Fibroblast of mammary gland (primary cell): ENCODE measurements at places on chromosomes 3 and 15.

DNA sequence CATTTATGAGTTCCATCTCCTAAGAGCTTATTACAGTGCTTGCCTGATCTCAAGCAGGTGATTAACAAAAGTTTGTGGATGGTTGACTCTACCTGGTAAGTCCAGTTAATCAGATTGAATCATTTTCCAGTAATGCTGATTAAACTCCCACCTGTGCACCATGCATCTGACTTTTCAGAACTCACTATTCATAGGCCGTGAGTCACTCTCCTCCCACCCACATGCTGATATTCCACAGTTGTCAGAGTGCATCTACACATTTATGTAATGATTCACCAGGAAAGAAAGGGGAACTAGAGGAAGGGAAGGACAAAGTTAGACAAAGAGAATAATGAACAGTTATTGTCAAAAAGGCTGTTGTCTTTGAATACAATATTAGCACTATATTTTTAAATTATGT, 106.2 kb upstream of the UBE3A start:
- DNase-seq = peak; percentile 71

- DNase-seq = no peak
Observed at GRCh38 chr3:101950985-101951733, 101.8 kb downstream of the NFKBIZ start.

DNA sequence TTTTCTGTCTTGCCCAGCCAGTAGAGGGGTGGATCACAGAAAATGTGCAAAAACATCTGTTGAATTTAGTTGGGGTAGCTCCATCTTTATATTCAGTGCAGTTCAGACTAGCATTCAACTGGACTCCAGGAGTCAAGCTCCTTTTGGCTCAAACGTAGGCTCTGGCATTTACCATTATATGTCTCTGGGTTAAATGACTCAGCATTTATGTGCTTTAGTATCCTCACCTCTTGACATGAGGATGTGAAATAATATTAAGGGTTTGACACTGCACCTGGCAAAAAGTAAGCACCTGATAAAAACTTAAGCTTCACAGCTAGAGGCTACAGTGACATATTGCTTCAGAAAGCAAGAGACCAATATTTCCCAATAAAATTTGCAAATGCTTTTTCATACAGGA, 14.8 kb downstream of the PRC1 start:
- no peak for DNase-seq

- DNase-seq = peak; percentile 62
Observed at GRCh38 chr3:27659279-27660021, 62.7 kb downstream of the EOMES start.

GRCh38 chr3:153315781-153316180, 153.8 kb downstream of the RAP2B start:
- DNase-seq = no peak

DNA sequence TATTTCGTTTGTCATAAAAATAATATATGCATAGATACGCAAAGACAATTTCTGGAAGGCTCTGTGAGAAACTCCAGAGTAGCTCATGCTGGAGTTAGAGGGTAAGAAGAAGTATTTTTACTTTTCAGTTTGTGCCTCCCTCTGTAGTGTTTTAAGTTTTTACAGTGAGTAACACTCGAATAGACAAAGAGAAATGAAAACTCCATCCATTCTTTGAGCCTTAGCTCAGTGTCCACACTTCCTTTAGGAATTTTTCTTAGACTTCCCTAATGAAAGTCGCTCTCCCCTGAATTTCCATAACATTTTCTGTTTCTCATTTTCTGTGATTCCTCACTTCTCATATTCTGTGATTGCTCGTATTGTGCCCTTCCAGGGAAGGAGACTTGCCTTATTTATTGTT, 2.1 kb downstream of the BLOC1S6 start:
- no peak for DNase-seq

GRCh38 chr3:23116081-23116837, 86.9 kb upstream of the UBE2E2 start:
- DNase-seq = peak; percentile 18

- peak; percentile 21 for DNase-seq
Observed at GRCh38 chr3:42501681-42502428, 588 bp upstream of the VIPR1 start.

DNA sequence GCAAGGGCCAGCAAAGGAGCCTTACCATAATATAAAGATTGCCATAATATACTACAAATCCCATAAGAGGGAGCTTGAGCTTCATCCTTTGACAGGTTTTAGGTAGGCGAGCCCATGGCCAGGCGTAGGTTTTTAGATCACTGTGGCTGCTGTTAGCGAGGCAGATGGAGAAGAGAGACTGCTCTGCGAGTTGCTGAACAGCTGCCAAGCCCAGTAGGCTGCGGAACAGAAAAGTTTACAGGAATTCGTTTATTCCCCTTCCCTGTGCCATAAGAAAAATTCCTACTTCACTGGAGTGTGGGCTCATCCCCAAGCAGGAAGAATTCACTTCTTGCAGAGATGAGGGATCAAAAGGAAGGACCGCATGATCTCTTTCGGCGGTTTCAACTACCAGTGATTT, 30.5 kb downstream of the TMED3 start:
- DNase-seq = no peak

- DNase-seq = no peak
Observed at GRCh38 chr15:100017140-100017539, 283.9 kb upstream of the LYSMD4 start.

DNA sequence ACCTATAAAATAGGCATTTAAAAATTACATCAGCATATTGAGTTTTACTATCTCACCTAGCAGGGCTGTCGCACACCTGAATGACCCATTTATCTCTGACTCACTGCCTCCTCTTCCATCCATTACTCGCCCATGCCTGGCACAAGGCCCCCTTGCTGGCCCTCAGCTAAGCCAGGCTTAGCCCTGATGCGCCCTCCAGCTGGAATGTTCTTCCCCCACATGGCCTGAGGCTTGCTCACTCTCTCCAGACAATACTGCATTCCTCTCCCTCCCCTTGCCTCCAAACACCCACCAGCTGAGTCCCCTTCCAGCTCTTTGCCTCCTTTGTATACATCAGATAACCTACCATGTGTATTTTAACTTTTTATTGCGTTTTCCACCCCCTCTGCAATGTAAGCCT, 7.2 kb downstream of the SH3BP5 start:
- peak; percentile 72 for DNase-seq

- DNase-seq = no peak
Observed at GRCh38 chr3:64027658-64028057, 4.4 kb upstream of the PSMD6 start.

DNA sequence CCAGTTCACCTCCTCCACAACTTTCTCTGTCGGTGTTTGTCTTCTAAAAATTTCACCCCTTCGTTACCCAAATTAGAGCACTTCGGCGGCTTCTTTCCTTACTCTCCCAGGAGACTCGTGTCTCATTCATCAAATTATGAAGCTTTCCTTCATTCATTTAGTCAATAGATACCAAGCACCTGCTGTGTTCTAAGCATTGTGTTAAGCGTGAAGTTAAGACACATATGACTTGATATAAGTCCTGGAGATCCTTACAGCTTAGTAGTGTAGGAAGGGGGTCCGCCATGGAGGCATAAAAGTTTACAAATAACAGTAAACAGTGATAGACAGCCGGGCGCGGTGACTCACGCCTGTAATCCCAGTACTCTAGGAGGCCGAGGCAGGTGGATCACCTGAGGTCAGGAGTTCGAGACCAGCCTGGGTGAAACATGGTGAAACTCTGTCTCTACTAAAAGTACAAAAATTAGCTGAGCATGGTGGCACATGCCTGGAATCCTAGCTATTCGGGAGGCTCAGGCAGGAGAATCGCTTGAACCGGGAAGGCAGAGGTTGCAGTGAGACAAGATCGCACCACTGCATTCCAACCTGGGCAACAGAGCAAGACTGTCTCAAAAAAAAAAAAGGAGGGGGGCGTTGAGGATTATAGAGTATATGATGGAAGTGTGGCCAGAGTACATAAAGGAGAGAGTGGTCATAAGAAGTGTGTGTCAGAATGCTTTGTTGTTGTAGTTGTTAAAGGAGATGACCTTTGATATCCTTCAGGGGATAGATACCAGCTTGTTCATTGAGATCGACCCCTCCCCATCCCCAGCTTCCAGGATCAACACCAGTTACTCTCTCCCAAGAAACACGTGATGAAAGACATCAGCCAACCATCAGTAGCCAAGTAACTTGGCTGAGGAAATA, 744 bp upstream of the CCDC32 start:
- DNase-seq = no peak

GRCh38 chr3:122598151-122598550, 20.7 kb downstream of the PARP15 start:
- DNase-seq = no peak

DNA sequence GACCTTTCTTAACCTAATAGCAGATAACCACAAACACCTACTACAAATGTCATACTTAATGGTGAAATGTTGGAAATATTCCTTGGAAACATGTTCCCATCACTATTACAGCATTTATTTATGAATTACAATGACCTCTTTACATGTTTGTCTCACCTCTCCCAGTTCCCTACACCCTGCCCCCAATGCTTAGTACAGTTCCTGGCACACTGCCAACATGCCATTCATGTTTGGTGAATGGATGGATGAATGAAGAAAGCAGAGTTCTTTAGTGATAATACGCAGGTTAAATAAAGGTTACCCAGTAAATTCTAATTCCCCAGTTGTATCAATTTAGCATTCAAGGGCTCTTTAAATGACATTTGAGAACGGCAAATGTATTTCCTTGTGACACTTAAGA, 259.9 kb upstream of the ATP11B start:
- no peak for DNase-seq

DNA sequence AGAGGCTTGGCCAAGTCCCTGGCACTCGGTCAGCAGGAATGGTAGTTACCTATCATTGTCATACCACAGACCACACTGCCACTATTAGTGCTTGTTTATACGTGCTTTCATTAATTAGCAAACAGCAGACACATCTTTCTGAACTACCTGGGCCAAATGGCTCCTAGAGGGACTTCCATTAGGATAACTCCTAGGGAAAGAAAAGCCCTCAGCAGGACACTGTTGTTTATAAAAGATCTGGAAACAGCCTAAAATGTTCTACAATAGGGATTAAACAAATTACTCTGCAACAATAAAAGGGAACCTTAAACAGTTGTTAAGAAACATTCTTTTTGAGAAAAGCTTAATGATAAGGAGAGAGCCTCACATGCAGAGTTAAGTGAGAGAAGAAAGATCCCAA, 38.5 kb downstream of the ARHGEF3 start:
- no peak for DNase-seq

DNA sequence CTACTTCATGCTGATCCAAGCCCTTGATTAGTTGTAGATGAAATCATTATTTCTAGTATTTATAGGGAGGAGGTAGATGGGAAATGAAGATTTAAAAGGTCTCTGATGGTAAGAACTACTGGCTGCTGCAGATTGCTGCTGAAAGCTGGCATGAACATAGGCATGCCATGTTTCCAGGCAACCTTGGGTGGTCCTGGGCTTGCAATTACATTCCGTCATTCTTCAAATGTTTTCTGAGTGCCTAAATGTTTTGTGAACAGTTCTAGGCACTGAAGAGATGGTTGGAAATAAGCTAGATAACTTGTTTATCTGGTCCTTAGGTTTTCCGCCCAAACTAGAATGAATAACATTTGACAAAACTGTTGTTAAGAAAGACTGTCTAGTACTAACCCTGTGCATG, 95.8 kb downstream of the KCNAB1 start:
- no peak for DNase-seq

DNA sequence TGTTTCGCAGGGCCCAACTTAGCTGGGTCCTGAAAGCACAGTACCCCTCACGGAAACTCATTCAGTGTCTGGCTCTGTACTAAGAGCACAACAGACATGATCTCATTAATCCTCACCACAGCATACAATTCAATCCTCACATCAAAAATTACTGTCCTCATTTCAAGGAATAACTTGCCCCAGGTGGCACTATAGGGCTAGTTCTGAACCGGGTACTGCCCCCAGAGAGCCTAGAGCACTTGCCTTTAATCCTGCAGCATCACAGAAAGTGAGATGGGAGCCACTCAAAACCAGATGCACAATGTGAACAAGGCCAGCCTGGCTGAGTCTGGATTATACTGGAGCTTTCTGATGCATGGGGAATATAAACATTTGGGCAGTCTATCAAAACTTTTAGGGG, 122.6 kb downstream of the OSBPL10 start:
- peak; percentile 7 for DNase-seq

GRCh38 chr15:100602823-100603393, 519 bp downstream of the ASB7 start:
- no peak for DNase-seq

GRCh38 chr15:38652998-38653397, 88.4 kb upstream of the RASGRP1 start:
- DNase-seq = no peak

- no peak for DNase-seq
Observed at GRCh38 chr3:195407531-195408409, 35.0 kb downstream of the ACAP2 start.

DNA sequence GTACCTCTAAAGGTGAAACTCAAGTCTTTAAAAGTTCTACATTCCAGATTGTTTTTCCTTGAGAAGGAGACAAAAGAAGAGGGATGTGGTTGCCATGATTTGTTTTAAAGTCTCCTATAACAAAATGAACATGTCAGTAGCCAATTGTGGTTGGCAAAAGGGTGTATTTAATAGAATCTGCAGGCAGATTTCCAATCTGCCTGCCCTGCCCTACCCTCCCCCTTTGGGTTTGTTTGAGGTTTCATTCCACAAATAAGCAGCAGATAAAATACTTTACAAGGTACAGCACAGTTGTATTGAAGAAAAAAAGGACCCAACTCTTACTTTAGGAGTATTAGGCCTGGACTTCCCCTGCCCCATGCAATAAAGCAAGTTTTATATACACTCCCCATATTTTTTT, 59.5 kb downstream of the MLH1 start:
- DNase-seq = no peak

- peak; percentile 76 for DNase-seq
Observed at GRCh38 chr15:45549541-45550220, 27.1 kb upstream of the SLC30A4 start.

- DNase-seq = peak; percentile 54
Observed at GRCh38 chr3:195075199-195075940, 195.6 kb downstream of the XXYLT1 start.

GRCh38 chr3:69566275-69566674, 173.0 kb upstream of the MITF start:
- no peak for DNase-seq

GRCh38 chr3:50323614-50324199, 1.2 kb upstream of the HYAL2 start:
- no peak for DNase-seq

DNA sequence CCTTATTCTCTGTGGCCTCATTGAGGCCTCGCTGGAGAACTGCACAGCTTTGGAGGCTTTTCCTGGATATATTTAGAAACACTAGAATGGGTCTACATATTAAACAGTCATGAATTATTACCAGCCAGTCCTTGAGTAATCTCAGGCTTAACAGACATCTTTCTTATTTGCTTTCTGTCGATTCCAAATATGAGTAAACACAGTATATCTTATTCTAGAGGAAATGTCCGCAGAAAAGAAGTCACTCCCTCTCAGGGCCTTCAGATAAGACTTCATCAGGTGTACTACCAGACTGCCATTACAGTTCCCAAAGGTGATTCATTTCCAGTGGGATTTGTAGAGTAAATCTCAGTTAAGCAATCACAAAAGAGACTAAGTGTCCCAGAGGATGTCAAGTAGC, 310.7 kb downstream of the RBMS3 start:
- DNase-seq = no peak
